Activated naive CD8-positive, alpha-beta T cell treated with anti-CD3 and anti-CD28 coated beads for 36 hours (primary cell): ENCODE measurements at places on chromosomes 1 and 21. TPM values are rescaled to one million over a fixed set of nuclear protein-coding genes. Genes with fewer than 3 reads are reported as not detected.

GRCh38 chr1:47696404-47696736 lies 258.5 kb downstream of the FOXD2 start:
- no peak for DNase-seq

GRCh38 chr1:54699936-54700525 lies 15.6 kb upstream of the TTC4 start:
- no peak for DNase-seq

- no peak for DNase-seq
These were observed 105.2 kb downstream of the ACBD6 start for GRCh38 chr1:180397175-180397574.

GRCh38 chr1:25447547-25447946 lies 16.9 kb downstream of the MACO1 start:
- DNase-seq = no peak

DNA sequence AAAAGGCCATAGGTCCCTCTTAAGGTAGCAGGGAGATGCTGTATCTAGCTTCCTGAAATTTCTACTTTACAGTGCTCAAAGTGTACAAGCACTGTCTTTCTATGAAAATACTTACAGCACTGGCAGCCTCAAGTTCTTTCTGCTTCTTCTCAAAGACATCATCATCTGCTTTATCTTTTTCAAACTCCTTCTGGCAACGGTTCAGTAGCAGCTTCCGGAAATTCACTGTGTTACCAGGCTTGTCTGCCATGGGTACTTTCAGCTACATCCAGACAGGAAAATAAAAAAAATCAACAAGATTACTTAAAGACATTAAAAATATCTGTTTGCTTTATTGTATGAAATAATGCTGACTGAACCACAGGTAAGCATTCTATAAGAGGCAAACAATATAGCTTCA lies 77.9 kb upstream of the HP1BP3 start:
- DNase-seq = no peak

DNA sequence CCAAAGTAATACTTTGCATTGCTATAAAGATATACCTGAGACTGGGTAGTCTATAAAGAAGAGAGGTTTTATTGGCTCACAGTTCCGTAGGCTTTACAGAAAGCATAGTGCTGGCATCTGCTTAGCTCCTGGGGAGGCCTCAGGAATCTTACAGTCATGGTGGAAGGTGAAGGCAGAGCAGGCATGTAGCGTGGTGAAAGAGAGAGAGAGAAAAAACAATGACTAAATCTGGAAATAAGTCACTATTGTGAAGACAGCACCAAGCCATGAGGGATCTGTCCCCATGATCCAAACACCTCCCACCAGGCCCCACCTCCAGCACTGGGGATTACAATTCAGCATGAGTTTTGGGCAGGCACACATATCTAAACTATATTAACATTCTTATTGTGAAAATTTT lies 30.4 kb downstream of the SLC30A7 start:
- no peak for DNase-seq

DNA sequence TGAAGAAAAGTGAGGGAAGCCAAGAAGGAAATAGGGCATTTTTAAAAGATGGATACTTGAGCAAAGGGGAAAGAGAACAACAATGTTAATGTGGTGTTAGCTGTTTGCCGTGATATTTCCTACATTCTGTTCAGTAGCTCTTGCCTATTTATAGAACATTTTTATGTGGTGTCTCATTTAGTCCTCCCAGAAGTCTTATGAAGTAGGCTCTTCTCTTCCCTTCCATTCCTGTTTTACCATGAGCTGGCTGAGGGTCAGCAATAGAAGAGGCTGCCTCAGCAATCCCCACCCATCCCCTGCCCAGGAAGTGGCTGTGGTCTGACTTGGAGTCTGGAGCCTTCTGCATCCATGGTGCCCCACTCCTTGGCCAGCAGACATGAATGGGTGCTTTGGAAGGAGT lies 60.1 kb downstream of the KIAA0040 start:
- no peak for DNase-seq

DNA sequence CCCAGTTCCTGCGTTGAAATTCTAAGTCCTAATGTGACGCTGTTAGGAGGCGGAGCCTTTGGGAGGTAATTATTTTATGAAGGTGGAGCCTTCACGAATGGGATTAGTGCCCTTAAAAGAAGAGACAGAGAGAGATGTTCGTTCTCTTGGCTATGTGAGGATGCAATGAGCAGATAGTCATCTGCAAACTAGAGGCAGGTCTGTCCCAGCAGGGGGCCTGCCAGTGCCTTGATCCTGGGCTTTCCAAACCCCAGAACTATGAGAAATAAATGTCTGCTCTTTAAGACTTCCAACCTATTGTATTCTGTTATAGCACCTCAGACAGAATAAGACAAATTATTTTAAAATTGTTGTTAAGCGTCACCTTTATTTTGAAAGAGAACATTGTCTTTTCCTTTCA lies 123.1 kb upstream of the KCNJ6 start:
- no peak for DNase-seq

The HENMT1 gene
- 26.1 TPM for total RNA-seq

The UTS2 gene
- total RNA-seq = 0.74 TPM

The MRPL55 gene
- total RNA-seq = 82.4 TPM

The IRF6 gene
- total RNA-seq = 2.1 TPM

The LRIF1 gene
- 14.6 TPM for total RNA-seq
